ENCODE measurements at places on chromosomes 11 and 22. TPM values are rescaled to one million over a fixed set of nuclear protein-coding genes. Genes with fewer than 3 reads are reported as not detected.

The PPP6R3 gene
- total RNA-seq, result 95.3 TPM

The RTN4RL2 gene
- total RNA-seq, result not detected

The BET1L gene
- total RNA-seq, result 14.5 TPM

The ANO3 gene
- not detected for total RNA-seq

The UCP2 gene
- 4.3 TPM for total RNA-seq

The FOSL1 gene
- total RNA-seq, result 7.0 TPM

Measured in tracheal epithelial cell (primary cell).